ENCODE measurements at places on chromosomes 16 and 17.

- no peak for DNase-seq
These were observed 197.3 kb downstream of the ANKFN1 start for GRCh38 chr17:56350592-56350991.

DNA sequence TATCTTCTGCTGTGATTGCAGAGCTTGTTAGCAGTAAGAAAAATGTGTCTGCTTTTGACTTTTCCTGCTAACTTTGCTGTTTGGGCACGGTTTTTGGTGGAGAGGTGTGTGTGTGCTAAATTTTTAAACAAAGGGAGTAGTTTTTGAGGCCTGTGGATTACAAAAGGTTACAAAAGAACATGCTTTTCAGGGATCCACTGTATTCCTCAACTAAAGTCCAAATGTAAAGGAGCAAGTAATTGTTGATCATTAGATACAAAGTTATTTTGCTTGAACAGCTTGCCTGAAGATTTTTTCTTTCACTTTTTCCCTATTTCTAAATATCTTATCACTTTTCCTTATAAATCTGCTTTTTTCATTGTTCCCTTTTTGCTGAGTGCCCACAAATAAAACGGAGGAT is 2.0 kb downstream of the KPNB1 start:
- DNase-seq: no peak

GRCh38 chr17:19365833-19366636 is 3.5 kb upstream of the B9D1 start:
- DNase-seq: no peak

DNA sequence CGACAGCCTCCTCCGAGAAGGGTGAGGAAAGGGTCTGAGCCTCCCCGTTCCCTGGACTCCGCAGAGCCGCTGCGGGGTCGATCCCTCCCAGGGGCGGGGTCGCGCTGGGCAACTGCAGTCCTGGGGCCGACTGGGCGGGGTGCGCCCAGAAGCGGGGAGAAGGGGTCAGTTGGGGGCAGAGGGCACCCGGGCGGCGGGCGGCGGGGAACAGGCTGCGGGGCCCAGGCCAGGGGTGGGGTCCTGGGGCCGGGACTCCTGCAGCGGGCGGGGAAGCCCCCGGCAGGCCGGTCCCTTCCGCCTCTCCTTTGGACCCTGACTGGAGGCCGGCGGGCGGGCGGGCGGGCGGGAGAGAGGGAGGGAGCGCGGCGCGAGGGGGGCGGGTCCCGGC is 352 bp downstream of the GGNBP2 start:
- no peak for DNase-seq

GRCh38 chr17:6577686-6578263 is 21.4 kb upstream of the PITPNM3 start:
- no peak for DNase-seq

All from D721Med (cell line).